Mesothelial cell of epicardium (in vitro differentiated cells): ENCODE measurements at places on chromosomes 3 and 15.

DNA sequence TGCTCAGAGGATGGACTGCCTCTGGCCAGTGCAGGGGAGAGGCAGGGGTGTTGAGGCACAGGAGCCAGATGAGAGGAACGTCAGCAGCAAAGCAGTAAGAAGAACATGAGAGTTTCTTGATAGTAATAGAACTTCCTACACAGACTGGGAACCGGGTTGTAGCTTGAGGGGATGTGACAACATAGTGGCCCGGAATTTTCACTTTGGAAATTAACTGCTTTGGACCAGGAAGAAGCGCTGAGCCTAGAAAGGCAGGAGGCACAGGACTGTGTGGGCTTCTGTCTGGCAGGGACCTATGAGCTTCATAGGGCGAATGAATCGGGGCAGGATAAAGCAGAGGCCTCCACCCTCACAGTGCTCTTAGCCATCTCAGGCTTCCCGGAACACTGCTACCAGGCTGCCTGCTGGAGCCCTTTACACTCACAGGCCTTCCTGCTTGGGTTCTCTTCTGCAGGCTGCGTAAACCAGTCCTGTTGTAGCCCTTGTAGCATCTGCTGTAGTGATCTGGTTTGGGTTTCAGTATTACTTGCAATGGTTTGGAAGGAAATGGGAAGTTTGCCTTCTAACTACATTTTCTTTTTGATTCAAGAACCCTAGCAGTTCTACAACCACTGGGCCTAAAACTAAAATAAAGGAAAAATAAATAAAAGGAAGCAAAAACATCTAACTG lies 3.3 kb upstream of the ADPGK start:
- no peak for DNase-seq

DNA sequence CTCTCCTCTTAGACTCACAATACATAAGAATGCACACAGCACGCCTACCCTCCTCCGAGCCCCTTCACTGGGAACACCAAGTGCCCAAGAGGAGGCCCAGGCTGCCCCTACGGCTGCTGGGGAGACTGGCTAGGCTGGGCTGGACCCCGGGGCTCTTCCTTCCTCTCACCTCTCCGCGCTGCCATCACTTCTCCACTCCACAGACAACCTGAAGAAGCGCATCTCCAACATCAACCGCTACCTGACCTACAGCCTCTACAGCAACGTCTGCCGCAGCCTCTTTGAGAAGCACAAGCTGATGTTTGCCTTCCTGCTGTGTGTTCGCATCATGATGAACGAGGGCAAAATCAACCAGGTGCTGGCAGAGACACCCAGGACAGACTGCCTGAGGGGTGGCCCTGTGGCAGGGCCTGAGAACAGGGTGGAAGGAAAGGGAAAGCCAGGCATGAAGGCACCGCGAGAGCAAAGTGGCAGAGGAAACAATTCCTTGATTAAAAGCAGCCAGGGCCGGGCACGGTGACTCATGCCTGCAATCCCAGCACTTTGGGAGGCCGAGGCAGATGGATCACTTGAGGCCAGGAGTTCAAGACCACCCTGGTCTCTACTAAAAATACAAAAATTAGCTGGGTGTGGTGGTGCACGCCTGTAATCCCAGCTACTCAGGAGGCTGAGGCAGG lies 51.6 kb downstream of the SEMA3G start:
- no peak for DNase-seq

- DNase-seq = no peak
Observed at GRCh38 chr15:53565721-53566120, 193.7 kb downstream of the WDR72 start.

- DNase-seq = peak; percentile 24
Observed at GRCh38 chr15:68681836-68682235, 103.0 kb downstream of the CORO2B start.

DNA sequence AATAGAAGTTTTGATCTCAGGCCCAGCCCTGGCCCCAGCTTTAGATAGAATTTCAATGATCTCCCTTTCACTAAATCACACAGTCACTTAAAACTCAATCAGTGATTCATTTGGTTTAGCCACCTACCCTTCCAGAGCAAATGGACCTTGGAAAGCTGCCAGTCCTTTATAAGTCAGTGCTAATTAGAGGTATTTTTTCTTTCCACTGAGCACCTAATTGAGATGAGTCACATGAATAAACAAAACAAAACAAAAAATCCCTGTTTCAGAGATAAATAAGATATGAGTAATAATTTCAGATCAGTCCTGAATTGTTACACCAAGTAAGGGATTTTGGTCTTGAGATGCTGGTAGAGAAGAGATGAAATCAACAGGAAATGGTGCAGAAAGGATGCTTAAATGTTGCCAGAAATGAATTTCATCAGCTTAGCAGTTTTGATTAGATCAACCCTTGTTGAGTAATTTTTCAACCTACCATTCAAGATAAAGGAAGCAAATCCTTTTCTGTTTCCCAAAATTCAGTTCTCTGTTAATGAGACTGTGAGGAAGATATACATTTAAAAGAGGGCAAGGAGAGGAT lies 352.0 kb upstream of the COL8A1 start:
- no peak for DNase-seq

DNA sequence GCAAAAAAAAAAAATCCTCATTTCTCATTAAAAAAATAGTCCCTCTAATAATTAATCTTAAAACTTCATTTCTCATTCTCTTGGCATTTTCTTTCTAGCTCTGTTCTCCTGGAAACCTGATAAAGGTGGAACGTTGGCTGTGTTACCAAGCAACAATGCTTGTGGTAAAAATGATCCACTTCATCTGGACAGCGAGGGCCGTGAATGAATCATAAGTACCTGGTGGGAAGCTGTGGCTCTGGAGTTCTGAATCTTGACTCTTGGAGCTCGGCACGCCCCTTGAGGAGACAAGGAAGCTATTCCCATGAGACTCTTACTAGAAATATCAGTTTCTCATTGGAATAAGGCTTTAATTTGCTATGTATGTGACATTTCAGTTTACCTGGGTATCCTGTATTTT lies 32.5 kb downstream of the BCL2L10 start:
- DNase-seq = no peak

DNA sequence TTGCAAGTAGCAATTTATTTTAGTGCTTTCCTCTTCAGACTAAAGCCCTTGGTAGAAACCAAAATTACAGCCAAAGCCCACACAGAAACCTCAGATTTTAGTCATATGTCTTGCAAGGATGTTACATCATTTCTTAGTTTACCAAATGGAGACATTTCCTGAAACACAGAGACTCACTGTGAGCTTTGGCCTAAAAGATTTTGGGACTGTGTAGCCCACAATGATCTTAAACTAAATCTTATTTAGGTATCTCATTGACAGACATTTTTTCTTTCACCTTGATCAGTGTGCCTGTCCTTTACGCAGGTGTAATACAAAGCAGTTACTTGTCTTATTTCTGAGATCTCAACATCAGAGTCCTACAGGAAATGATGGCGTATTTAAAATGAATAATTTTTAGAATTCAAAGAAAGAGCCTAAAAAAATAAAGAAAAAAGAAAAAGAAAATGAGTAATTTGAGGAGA lies 27.8 kb upstream of the AP4E1 start:
- DNase-seq = no peak

DNA sequence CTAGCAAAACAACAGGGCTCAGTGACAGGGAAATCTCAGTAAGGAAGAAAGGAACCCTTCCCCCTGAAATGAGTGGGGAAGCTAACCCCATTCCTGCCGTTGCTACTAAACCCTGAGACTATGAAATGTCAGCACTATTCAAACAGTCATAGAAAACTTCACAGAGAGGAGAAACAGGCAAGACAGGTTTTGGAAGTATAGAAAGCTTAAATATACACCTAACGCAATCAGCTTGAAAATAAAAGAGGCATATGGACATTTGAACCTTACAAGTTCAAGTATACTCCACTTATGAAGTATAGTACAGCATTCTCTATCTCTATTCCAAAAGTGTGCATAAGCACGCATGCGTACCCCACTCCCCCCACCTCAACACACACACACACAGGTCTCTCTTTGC lies 17.6 kb upstream of the FRMD4B start:
- DNase-seq = no peak

DNA sequence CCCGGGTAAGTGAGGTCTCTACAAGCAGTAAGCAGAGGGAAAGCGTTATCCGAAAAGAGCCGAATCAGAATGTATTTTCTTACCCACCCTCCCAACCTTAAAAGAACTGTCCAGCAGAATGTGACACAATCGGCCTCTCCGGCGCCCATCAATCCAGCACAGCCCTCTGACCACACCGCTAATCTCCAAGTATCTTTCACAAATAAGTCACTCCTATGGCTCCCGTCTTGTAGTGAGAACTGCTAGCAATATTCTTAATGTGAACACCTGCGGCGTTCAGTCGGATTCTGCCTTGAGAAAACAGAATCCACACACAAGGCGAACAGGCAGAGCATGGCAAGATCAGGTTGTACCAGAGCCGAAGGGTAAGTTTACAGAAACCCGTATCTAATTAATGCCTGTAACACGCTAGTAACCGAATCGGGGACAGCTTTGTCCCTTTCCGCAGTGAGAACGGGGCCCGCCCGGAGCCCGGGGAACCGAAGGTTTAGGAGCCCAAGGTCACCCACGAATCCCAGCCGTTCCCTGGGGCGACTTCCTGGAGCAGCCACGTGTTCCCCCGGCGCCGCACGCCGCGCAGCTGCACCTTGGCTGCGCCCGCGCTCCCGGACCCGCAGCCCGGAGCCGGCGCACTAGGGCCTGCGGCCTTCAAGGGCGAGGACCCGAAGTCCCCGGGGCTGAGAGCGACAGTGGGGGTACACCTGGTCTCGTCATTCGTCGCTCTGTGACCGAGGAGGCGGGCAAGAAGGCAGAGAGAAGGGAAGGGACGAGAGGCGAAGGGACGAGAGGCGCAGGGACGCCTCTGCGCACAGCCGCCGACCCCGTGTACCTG lies 672 bp downstream of the TFRC start:
- DNase-seq = peak; percentile 32

DNA sequence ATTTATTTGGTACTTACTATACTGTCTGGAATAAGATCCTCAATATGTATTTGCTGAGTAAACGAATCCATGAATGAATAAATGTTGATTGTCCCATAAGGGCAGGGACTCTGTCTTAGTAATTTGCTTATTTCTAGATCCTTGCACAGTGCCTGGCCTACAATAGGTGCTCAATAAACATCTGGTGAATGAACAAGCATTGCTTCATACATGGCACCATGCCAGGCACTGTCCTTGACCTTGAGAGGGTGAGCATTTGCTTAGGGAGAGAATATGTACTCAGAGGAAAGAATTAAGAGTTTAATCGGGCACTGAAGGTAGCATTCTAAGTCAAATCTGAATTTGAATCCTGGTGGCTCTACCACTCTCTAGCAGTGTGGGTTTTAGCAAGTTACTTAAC lies 282.1 kb downstream of the THSD4 start:
- no peak for DNase-seq

DNA sequence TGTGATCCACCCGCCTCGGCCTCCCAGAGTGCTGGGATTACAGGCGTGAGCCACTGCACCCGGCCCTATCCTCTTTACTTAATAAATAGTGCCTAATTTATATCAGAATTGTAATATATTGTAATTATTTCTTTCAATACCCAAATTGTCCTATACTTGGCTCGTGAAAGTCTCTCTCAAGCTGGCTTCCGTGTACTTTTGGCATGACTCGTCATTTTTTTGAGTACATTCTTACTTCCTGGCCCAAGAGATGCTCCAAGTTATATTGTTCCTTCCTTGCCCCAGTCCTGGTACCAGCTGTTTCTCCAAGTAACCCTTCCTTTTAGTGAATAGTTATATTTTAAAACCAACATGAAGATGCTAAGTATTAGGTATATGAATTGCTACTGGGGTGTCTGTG lies 366.7 kb downstream of the LSAMP start:
- DNase-seq = no peak

- DNase-seq = no peak
Observed at GRCh38 chr15:79954661-79955060, 16.3 kb downstream of the BCL2A1 start.

- peak; percentile 49 for DNase-seq
Observed at GRCh38 chr15:34795267-34796081, at the start of gene ACTC1. ACTC1 (minus strand) TSS chr15:34795549; CDS start chr15:34794808, 741 bp downstream.

GRCh38 chr3:119324899-119325298 lies 30.7 kb downstream of the ARHGAP31 start:
- no peak for DNase-seq

DNA sequence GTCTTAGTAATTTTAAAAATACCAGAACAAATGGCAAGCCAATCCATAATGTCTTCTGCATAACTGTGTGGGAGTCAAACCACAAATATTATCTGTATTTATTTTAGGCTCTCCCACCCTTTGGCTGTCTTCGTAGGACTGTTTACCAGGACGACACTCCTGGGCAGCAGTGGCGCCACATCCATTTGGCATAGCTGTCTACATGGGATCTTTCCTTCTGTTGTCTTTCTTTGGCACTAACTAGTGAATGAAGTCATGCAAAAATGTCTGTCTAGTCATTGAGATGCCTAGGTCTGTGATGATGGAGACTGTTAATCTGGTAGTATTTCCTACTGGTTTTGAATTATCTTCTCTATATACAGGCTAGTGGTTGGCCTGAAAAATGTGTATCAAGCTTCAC lies 54.0 kb upstream of the CHMP2B start:
- no peak for DNase-seq

DNA sequence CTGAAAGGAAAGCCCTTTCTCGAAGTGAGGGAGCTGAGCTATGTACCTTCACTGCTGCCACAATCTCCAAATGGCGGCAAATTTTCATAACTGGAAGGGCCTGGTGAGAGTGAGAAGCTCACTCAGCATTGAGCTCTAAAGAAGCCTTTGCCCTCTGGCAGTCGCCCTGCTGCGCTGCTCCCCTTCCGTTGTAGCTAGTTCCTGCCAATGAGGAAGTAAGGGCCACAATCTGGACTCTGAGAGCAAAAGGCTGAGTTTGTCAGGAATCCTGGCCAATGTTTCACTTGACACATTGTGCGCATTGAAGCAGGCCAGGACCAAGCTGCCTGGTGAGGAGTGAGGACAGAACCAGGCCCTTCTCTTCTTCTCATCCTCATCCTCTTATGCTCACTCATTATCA lies 579.5 kb downstream of the PDCD6IP start:
- DNase-seq = no peak

DNA sequence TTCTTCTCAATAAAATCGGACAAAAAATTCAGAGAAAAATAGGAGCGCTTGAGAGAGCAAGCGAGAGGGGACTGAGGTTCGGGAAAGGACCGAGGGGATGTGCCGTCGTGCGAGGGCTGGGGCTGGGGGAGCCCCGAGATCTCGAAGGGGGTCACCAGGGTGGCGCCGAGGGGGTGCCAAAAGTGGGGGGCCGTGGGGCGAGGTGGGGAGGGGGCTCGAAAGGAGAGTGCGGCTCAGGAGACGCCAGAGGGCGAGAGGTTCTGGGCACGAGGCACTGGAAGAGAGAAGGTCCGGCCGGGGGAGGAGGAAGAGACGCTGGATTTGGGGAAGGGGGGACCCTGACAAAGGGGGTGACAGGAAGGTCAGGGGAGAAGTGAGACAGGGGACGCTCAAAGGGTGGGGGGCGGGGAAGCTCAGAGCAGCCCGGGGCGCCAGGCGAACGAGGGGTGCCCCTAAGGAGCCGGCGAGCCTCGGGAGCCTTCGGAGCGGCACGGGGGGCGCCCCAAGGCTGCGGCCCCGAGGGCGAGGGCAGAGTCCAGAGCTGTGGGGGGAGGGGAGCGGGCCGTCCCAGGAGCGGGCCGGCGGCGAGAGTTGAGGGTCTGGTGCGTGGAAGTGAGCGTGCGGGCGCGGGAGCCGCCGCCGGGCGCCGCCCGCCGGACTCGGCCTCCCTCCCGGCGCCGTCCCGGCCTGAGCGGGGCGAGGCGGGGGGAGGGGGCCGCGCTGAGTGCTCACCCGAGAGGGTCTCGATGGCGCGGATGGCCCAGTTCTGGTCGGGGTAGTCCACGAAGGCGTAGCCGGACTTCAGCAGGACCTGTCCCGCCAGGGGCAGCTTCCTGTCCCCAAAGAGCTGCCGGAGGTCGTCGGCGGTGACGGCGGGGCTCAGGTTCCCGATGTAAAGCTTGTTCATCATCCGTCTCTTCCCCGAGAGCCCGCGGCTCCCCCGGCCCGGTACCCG lies 514 bp downstream of the IGF2BP2 start:
- DNase-seq = no peak
